ENCODE measurements at places on chromosomes 12 and 14. TPM values are rescaled to one million over a fixed set of nuclear protein-coding genes. Genes with fewer than 3 reads are reported as not detected.

APOF gene
- total RNA-seq = not detected

- DNase-seq = no peak
These were observed 19.1 kb downstream of the PGAM5 start for GRCh38 chr12:132729541-132730320.

TPPP2 gene
- total RNA-seq = not detected

DNA sequence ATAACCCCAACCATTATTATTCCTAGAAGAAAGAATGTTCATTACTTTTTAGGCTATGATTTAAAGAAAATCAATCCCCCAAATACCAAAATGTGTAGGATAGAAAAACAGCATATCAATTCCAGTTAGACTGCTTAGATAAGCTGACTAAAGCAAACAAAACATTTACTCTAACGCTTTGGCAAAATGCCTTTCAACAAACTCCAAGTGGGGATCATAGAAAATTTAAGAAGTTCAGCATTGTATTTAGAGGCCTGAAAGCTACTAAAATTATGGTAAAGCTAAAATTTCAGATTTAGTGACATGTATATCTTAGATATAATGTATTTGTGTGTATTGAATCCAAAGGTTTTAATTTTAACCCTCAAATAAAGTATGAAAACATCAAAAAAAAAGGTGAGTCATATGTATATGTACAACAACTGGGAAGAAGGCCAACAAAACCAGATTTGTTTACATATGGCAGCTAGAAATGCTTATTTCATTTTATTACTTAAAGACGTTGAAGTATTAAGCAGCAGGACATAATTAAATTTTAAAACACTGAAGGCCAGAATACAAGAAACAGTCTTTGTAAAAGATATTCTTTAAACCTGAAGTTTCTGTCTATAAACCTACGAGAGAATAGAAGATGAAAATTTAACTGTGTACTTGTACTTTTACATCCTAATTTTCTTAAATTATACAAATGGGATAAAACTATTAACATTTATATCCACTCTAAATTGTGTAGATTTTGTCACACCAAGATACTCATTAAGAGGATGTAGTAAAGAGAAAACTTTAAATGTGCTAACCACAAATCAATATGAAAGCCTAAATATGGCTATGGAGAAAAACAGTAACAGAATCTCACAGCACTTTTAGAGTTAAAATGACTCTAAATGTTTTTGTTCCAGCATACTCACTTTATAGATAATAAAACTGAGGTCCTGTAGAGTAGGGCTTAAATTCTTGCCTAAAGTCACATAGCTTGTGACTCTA, 71.4 kb downstream of the SLC41A2 start:
- DNase-seq = no peak

DNA sequence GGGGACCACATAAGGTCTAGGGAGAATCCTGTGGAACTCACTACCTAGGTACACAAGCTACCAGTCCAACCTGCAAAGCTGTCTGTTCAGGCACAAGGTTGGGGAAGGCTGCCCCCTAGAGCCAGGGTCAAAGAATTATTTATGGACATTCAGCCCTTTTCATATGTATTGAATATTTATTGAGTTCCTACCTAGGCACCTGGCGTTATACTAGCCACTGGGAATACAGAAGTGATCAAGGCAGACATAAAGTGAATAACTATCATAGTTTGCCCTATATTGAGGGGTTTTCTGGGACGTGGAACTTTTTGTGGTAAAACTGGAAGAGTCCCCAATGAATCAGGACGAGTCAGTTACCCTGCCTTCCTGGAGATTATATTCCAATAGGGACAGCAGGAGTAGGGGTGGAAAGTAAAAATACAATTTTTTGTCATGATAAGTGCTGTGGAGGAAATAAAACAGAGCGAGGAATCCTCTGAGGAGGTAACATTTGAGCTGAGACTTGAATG, 5.8 kb upstream of the SLC48A1 start:
- no peak for DNase-seq

ARMH4 gene
- 5.8 TPM for total RNA-seq

All from epithelial cell of proximal tubule (primary cell).